Pericardium fibroblast (primary cell): ENCODE measurements at places on chromosomes 5 and 9. TPM values are rescaled to one million over a fixed set of nuclear protein-coding genes. Genes with fewer than 3 reads are reported as not detected.

DAB2IP gene
- 11.7 and 32.5 TPM in 2 replicates for total RNA-seq

TAF11L9 gene
- not detected in 2 replicates for total RNA-seq

SLC36A2 gene
- total RNA-seq = not detected in 2 replicates

CD74 gene
- total RNA-seq = 0.47 and 3.2 TPM in 2 replicates

CCDC152 gene
- 1.3 and 3.2 TPM in 2 replicates for total RNA-seq

ROR2 gene
- total RNA-seq = 49.7 TPM in 2 replicates

RMI1 gene
- total RNA-seq = 1.6 and 5.7 TPM in 2 replicates

MYMK gene
- 2.3 TPM in 1 of 2 replicates, not detected in the other for total RNA-seq

LCNL1 gene
- 1.4 and 2.2 TPM in 2 replicates for total RNA-seq

NSG2 gene
- not detected in 2 replicates for total RNA-seq

RGS7BP gene
- total RNA-seq = 0.17 and 0.35 TPM in 2 replicates

F2RL2 gene
- 2.6 and 12.0 TPM in 2 replicates for total RNA-seq

PDE6A gene
- under 0.01 TPM in 1 of 2 replicates, not detected in the other for total RNA-seq

PHYHD1 gene
- 15.9 and 18.6 TPM in 2 replicates for total RNA-seq

ELAVL2 gene
- 0.77 TPM in 1 of 2 replicates, not detected in the other for total RNA-seq

EQTN gene
- total RNA-seq = not detected in 2 replicates

MEGF10 gene
- total RNA-seq = 4.1 TPM in 1 of 2 replicates, not detected in the other

SPATA24 gene
- total RNA-seq = 4.1 and 9.4 TPM in 2 replicates

CER1 gene
- not detected in 2 replicates for total RNA-seq

SMARCA2 gene
- 40.4 and 46.6 TPM in 2 replicates for total RNA-seq

PCDHB14 gene
- 0.70 TPM in 1 of 2 replicates, not detected in the other for total RNA-seq

CAPSL gene
- total RNA-seq = not detected in 2 replicates

KCNV2 gene
- not detected in 2 replicates for total RNA-seq

SLC45A2 gene
- total RNA-seq = not detected in 2 replicates

TAF7 gene
- 34.3 and 45.5 TPM in 2 replicates for total RNA-seq

FGF1 gene
- total RNA-seq = 0.26 and 2.0 TPM in 2 replicates

PCDHB7 gene
- 0.23 and 0.34 TPM in 2 replicates for total RNA-seq

CARTPT gene
- total RNA-seq = not detected in 2 replicates
